ENCODE measurements at places on chromosomes 1 and 21. TPM values are rescaled to one million over a fixed set of nuclear protein-coding genes. Genes with fewer than 3 reads are reported as not detected.
A peak's percentile ranks its signal among the peaks of the same experiment; 100 is the strongest.

ZNF695 gene
- total RNA-seq: 1.7 TPM

GRCh38 chr1:26363549-26364448 lies 8.8 kb downstream of the ZNF683 start:
- no peaks in the 10 kb centered on the region for H3K36me3 ChIP-seq
- peaks cover 42% of the 10 kb centered on the region for H3K27me3 ChIP-seq
- no peaks in the 10 kb centered on the region for H3K4me1 ChIP-seq
- H3K27ac ChIP-seq: no peak overlapping the region

DNA sequence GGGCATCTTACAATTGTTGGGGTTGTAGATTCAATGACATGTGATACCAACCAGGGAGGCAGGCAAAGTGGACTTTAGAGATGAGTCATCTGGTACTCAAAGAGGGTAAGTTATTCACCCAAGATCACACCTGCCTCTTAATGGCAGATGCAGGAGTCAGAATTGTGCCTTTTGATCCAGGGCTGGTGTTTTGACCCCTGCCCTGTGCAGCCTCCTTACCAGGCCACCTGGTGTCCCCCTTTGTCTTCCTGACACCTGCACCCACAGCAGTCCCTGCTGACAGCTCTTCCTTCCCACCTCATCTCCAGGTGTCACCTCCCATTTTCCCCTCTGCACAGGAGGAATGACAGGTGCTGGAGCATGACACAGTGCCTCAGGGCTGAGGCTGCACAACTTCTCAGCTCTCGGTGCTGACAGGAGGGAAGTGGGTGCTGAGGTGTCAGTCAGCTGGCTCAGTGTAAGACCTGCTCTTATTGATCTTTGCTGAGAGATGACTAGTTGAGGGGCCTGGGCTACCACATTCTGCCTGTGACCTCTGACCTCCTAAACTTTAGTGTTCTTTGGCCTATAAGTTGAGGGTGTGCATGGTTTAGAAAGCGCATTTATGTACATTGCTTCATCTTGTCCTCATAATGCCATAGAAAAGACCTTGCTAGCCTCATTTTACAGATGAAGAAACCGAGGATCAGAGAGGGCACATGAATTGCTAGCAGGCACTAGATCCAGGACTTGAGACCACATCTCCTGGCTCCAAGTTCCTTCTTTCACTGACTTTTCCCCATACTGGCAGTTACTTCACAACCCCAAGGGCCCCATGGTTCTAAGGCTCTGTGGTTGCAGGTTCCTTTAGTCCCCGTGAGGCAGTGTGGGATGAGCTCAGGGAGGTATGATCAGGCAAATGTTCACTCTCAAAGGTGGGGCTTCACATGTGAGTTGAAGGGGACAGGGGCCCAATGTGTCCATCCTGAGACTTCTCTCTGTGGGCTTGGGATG lies 31.3 kb downstream of the CACNA1E start:
- no peaks in the 10 kb centered on the region for H3K4me1 ChIP-seq
- H3K27me3 ChIP-seq: peaks cover 11% of the 10 kb centered on the region
- H3K27ac ChIP-seq: no peak overlapping the region
- no peaks in the 10 kb centered on the region for H3K36me3 ChIP-seq
- no peak for DNase-seq

C8A gene
- total RNA-seq: not detected

MPL gene
- not detected for total RNA-seq

WNT9A gene
- 2.7 TPM for total RNA-seq

DNA sequence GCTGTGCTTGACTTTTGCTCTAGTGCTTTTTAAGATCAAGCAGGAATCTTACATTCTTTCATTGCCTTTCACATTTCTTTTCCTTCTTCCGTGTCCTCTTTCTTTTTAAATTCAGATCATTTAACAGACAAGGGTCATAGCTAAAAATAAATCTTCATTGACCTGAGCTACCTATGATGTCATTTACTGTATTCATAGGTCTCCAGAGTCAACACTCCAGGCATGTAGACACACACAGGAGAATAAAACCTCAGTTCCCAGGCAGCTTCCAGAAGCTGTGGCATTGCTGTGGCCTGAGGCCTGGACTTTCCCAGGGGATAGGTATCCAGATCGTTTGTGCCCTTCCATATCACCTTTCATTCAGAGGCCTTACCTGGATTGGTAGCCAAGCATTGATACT lies 38.5 kb upstream of the ENAH start:
- peak overlapping the region; percentile 86 for H3K27ac ChIP-seq
- H3K36me3 ChIP-seq: no peaks in the 10 kb centered on the region
- no peak overlapping the region for H3K4me3 ChIP-seq
- H3K27me3 ChIP-seq: no peaks in the 10 kb centered on the region
- no peak for DNase-seq

RNU1-4 gene
- 1,438 TPM for total RNA-seq

Data from chondrocyte (in vitro differentiated cells).